CD4-positive, alpha-beta T cell treated with Interleukin-6 for 4 hours (primary cell): ENCODE measurements at places on chromosomes 13 and 19.

- peak; percentile 12 for DNase-seq
These were observed 666 bp downstream of the POMP start for GRCh38 chr13:28659621-28659970.

DNA sequence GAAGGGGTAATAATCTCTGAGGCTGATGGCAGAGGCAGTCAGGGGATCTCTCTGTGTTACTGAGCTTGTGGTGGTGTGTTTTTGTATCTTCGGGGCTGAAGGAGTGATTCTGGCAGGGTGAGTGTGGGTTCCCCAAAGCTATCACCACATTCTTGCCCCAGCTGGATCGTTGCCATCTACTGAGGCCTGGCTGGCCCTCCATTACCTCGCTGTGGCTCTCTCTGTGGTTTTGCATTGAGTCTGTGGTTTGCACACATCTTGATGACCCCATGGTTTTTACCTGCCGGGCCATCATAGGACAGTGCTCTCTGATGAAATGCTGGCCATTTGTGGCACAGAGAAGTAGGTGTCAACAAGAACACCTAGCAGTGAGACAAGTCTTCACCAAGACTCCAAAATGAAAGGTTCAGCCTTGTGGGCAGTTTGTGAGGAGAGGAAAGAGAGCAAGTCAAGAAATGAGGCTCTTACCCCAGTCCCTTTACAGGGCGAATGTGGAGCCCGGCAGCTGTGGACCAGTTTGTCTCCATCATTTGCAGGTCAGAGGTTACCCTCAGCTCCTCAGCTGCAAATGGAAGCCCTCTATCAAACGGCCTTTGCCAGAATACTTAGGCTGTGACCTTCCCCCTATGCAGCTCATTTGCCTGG, 69.0 kb upstream of the NPAS1 start:
- no peak for DNase-seq

GRCh38 chr19:35935911-35936737, at the start of gene LRFN3:
TSS of gene LRFN3 (plus strand) at chr19:35936374. CDS start at chr19:35939426, 3,052 bp downstream.
- DNase-seq = peak; percentile 75

DNA sequence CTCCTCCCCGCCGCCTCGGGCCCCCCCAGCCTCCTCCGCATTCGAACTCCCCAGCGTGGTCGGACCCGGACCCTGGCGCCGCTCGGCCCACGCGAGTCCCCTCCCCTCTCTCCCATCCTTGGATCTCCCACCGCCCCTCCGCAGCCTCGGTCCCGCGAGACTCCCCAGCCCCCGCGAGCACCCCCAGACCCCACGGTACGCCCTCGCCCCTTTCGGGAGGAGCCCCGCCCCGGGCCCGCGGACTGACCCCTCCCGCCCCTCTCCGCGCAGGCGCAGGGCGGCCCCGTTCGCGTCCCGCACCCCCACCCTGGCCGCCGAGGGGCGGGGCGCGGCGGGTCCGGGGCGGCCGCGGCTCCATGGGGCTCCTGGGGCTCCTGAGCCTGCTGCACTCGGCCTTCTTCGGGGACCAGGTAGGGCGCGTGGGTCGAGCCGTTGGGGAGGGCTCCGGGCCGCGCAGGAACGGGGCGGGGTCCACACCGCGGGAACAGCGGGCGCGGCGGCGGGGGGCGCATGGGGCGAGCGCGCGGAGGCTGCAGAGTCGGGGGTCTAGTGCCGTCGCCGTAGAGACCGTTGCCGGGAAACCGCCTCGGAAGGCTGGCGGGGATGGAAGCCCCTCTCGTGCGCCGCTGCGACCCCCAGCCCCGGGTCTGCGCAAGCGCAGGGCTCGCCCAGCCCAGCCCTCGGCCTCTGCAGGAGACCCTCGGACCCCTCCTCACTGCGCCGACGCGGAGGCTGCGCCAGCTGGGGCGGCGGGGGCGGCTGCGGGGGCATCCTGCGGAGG, 3.8 kb upstream of the APC2 start:
- DNase-seq = no peak

- DNase-seq = no peak
These were observed 47.2 kb upstream of the EPHX3 start for GRCh38 chr19:15279326-15279904.

DNA sequence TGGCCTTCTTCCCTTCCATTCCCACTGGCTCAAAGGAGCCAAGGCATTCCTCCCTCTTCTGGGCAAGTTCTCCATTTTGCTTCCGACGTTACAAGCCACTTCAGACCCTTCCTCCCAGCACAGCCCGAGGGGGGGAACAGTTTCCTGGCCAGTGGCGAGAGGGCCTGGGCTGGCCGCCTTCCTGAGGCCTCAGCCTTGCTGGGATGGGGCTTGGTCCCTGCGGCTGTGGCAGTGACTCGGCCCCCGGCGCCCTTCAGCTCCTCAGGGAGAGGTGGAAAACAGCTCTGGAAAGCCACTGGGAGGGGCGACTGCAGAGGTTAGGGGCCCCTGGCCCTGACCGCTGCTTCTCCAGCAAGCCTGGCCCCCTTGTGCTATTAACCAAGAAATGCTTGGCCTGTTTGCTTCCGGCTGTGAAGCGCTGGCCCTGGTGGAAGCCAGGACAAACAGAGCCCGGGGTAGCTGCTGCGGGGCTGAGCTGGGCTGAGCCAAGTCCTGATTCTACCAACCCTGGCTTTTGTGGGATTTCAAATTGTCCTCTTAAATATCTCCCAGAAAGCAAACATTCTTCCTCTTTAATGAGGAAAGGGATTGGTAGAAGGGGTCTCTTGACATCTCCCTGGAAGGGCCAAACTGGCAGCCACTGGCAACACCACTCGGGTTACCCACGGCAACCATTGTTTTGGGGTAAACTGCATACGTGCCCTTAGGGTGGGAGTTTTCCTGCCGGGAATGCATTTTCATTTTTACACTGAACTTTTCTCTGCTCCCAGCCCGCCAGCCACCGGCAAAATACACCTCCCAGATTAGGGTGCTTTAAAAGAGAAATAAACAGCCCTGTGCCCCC, 38.7 kb downstream of the C13orf46 start:
- DNase-seq = no peak

GRCh38 chr13:108342369-108343289, 73.1 kb downstream of the TNFSF13B start:
- peak; percentile 22 for DNase-seq

DNA sequence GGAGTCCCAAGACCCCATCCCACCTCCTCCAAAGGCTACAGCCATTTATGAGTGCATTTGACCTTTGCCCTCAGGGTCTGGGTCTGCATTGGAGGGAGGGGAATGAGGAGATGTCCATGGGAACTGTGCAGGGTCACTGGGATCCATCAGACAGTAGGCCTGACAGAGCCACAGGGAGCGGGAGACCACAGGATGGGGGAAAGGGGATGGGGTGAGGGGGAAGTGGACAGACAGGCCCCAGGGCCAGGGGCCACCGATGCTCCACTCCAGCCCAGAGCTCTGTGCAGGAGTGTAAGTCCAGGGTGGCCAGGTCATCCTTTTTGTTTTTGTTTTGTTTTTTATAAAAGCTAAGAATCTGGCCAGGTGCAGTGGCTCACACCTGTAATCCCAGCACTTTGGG, 82.5 kb downstream of the CHST8 start:
- DNase-seq = no peak

GRCh38 chr13:33524086-33524485, 238.5 kb upstream of the STARD13 start:
- no peak for DNase-seq

DNA sequence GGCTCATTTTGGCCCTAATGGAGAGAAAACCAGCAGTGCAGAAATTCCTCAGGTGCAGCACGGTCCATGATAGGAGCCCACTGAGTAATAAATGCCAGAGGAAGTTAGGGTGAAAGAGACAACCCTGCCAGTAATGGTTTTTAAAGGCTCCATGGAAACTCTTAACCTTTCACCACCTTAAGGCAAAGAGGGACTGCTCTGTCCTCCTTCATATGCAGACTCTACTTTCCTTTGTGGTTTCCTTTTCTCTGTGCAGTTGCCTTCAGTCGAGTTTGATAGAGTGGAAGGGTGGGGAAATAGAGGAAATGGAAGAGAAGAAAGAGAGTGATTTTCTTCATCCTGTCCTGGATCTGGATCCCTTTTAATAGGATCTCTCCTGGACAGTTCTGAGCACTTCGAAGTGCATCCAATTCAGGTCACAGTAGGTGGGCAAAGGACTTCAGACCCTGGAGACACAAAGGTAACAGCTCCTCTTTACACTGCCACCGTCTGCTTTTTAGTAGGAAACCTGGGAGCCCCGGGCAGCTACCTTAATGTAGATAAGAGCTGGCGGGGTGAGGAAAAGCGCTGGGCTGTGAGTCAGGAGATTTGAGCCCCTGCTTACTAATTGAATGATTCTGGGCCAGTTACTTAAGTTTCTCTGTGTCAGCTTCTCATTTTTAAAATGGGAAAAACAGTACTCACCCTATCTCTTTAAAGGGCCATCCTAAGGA, 294.8 kb downstream of the KCNRG start:
- DNase-seq = no peak

DNA sequence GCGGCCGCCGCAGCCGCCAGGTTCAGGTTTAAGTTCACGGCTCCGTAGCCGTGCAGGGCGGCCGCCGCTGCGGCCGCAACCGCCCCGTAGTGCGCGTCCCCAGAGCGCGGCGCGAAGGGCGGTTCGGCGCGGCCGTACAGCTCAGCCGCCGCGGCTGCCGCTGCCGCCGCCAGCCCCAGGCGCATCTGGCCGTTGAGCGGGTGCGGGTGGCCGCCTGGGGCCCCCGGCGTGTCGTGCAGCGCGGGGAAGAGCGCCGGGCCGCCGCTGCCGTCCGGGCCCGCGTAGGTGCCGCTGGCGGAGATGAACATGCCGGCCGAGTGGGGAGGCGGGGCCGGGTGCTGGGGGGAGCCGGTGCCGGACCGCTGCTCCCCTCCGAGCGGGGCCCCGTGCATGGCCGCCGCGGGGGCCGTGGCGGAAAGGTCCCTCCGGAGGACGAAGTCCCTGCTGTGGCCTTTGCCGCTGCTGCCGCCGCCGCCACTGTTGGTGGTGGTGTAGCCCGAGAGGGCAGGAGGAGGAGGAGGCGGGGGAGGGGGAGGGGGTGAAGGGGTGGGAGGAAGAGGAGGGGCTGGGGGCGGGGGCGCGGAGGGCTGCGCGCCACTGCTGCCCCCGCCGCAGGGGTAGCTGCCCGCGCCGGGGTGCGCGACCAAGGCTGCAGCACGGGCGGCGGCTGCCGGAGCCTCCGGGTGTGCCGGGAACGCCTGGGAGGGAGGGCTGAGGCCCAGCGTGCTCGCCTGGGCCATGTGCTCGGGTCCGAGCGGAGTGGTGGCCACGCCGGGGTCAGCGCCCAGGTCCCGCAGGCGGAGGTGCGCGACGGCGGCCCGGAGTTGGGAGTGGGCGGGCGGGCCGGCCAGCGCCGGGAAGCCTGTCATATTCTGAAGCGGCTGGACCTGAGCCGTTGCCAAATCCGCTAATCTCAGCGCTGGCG, 654 bp downstream of the ZIC5 start:
- no peak for DNase-seq

DNA sequence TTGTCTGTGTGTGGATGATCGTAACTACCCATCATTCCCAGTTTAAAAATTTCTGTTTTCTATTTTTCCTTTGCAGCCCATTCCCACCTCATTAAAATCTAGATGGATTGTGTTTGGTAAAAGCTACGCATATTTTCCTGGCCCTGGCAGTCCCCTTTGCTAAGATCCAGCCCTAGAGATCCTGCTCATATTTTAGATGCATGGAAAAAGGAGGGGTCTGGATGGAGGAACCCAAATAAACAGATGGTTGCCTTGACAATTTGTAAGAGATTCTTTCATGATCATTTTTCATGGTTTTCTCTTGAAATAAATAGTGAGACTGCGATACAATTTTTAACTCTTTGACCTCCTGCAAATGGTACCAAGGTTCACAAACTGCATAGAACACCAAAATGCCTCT, 174.4 kb downstream of the SLC7A1 start:
- DNase-seq = no peak

DNA sequence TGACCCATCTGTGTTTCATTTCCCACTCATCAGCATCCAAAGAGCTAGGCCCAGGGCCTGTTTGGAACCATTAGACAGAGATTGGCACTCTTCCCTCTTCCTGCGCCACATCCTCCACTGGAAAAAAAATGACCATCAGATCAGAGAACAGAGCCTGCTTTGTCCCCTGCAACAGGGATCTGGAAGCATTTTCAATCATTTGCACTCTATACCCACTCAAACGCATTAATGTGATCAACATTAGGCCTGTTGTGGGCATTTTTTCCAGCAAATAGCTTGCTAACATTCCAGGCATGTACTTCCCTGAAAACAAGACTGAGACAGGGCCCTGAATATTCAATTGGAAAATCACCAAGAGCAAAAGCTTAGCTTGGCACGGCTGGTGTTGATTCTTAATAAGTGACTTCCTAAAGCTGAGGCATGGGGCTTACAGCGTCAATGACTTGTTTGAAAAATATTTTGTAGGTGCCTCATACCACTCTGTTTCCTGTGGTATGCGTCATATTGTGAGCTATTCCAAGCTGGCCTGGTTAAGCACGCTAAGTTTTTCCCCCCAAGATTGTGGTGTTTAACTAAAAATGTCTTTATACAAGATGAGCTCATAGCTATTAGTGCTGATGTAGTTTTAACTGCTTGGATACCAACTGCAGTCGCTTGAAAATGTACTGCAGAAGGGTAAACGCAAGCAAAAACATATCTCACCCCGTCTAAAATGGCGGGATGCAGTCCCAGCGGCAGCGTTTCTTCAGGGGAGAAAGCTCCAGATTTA, 404.4 kb downstream of the SPRY2 start:
- DNase-seq = no peak

GRCh38 chr19:8208922-8209461, at the start of gene CERS4:
TSS of gene CERS4 (plus strand) at chr19:8209370. CDS start at chr19:8251077, 41,707 bp downstream.
- peak; percentile 93 for DNase-seq

- peak; percentile 29 for DNase-seq
These were observed 148.4 kb downstream of the KATNAL1 start for GRCh38 chr13:30158774-30159445.
